ENCODE measurements at places on chromosomes 6 and 20.
A peak's percentile ranks its signal among the peaks of the same experiment; 100 is the strongest.

DNA sequence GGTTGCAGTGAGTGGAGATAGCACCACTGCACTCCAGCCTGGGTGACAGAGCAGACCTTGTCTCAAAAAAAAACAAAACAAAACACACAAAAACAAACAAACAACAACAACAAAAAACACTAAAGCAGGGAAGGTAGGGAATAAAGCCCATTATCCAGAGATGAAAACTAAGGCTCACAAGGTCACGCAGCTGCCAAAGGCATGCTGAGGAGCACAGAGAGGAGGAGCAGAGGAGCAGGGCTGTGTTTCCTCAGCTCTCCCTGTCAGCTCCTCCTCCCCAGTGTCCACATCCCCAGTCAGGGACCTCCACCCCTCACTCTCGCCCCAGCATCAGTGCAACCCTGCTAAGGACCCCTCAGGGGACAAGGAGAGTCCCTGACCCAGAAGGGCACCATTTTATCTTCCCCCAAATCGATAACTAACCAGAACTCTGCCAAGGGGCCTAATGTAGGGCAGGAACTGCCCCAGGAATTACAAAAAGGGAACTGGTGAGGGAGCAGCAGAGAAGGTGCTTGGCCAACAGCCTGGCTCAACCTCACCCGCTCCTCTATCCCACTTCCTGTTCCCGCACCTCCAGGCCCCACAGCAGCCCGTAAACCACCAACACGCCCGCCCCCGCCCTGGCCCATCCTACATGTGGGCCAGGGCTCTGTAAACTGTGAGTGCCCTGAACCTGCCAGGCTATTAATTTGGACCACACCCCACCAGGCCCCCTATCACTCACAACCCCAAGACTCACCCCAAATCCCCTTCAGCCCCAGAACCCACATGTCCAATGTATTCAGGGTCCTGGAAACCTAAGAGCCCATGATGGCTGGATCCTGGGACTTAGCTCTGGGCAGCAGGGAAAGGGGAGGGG, 9.0 kb downstream of the TEAD3 start:
- DNase-seq, result no peak

DNA sequence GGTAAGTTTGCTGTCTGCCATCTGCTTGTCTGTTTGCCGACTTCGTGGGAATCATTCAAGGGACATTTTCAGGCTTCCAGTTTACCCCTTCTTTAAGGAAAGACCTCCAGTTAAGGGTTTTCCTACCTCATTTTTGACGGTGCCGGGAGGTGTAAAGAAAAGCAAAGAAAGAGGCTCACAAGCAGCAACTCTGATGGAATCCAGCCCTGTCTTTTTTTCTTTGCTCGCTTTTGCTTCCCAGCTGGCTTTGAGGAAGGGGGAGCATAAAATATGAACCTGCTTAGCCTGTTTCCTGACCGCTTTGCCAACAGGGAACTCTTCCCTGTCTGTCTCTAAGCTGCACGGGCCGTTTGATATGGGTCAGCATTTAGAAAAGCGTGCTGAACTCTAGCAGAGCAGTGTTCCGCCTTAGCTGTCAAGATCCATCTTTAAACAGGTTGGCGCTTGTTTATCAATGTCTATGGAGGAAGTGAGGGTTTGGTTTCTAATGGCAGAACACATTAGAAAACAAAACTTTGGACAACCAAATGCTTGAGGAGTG, 13.8 kb downstream of the SYTL3 start:
- no peak for DNase-seq

GRCh38 chr20:12660918-12661317, 347.9 kb upstream of the SPTLC3 start:
- no peak for DNase-seq

GRCh38 chr6:90175627-90176538, 120.8 kb downstream of the BACH2 start:
- DNase-seq, result peak; percentile 34

- DNase-seq, result no peak
These were observed 116.5 kb downstream of the MAP3K4 start for GRCh38 chr6:161107779-161108730.
